ENCODE measurements at places on chromosomes 16 and 17.

GRCh38 chr17:48004983-48005382 is 32.6 kb downstream of the COPZ2 start:
- DNase-seq, result no peak

- no peak for DNase-seq
These were observed 2.5 kb upstream of the PRR29 start for GRCh38 chr17:63995626-63996025.

DNA sequence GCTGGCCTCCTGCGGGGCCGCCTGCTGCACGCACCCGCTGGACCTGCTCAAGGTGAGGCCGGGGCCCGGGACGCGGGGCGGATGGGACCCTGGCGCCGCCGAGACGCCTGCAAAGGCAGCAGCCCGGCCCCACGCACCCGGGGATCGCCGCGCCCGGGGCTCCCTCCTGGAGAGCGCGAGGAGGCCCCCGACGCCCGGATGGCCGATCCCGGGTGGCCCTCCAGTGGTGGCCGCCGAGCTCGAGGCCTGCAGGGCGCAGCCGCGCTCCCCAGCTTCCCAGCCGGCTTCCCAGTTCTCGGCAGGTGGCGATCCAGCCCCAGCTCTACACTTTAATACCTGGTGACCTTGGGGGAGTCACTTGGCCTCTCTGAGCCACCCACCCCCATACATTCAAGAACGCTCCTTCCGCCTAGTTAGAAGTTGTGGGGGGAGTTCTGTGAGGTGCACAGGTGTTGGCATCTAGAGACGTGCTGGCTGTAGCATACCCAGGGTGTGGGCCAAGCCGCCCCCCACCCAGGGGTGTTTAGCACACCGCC is 452 bp downstream of the SLC25A10 start:
- DNase-seq, result no peak

DNA sequence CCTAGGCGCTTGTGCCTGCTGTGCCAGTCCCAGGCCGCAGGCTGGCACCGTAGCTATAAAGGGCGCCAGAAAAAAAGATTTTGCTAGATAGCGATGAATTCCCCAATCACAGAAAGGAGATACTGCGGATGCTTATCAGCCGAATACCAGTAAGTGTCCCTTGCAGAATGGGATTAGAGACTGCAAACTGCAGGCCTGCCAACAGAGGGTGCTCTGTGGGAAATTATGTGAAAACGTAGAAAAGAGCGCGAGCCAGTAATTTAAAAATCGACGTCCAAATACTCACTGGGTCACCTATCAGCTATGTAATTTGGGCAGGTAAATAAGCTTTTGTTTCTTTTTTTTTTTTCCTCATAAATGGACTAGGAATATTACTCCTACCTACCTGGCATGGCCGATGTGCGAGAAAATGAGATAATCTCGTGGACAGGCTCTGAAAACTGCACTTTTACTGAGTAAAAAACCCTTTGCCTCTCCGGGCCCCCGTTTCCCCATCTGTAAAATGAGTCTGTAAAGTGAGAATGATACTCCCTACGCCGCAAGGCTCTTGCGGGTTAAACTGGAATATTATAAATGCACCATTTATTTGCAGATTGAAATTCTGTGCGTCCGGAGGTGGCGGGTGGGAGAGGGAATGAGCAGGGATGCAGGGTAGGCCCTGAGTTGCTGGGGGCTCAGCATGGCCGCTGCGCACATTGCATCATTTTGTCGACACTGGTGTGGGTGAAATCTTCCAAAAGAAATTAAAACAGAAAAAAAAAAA is 1.2 kb upstream of the COG1 start:
- DNase-seq, result no peak

GRCh38 chr17:80780381-80781198 is 211.1 kb upstream of the CHMP6 start:
- DNase-seq, result no peak

DNA sequence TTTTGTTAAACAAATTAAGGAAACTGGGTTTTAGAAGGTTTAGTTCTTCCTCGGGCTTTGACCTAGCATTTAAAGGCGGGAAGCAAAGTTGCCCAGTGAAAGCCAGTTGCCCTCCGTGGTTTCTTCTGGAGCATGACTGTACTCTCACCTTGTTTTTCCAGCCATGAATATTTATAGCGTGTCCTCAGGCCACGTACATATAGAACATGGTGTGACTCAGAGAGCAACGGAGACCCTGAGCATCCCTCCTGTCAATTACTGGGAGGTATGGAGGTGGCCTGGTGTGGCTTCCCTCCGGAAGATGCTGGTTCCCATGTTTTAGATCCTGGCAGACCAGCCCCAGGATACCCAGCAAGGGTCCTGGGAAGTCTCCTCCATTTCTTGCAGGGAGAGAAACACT is 48.4 kb downstream of the AKAP1 start:
- DNase-seq, result no peak

DNA sequence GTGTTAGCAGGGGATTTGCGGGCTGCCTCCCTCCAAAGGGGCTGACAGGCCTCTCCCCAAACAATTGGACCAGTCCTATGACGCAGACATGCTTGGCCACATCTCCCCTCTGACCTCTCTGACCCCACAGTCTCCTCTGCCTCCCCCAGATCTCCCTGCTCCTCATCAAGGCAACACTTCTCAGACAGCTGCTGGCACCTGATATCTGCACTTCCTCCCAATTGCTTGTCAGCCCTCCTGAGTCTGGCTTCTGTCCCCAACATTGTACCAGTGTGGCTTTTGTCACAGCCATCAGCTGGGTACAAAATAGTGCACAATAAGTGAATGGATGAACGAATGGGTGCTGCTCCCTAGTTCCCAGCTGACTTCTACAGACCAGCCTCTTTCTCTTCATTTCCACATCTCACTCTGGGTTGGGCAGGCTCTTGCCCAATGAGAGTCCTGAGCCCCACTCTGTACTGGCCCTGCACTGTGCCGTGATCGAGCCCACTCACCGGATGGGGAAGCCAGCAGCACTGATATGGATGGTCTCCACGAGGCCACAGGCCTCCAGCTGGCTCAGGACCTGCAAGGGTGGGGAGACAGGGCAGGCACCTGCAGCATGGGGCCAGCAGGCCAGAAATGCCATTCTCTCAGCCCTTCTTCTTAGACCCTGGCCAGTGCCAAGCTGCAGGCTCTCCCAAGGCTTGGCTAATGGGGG is 17.1 kb downstream of the ZNHIT3 start:
- DNase-seq, result no peak

- DNase-seq, result no peak
These were observed 5.2 kb downstream of the TMEM220 start for GRCh38 chr17:10724546-10725195.

DNA sequence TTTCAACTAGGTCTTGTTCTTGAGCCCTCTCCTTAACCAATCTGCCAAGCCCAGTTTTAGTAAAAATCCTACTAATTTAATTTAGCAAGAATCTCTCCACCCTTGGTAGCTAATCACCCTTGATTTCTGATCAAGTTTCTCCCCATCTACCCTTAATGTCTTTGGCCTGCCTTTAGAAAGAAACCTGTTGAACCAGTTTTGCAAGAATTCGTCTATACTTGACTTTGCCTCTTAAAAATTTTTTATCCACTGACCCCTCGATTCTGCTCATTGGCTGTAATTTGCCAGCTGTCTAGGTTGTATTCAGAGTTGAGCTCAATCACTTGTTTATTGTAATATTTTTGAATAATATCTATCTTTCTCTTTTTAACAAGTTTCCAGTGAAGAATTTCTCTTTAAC is 1138.5 kb downstream of the CDH11 start:
- DNase-seq, result no peak

DNA sequence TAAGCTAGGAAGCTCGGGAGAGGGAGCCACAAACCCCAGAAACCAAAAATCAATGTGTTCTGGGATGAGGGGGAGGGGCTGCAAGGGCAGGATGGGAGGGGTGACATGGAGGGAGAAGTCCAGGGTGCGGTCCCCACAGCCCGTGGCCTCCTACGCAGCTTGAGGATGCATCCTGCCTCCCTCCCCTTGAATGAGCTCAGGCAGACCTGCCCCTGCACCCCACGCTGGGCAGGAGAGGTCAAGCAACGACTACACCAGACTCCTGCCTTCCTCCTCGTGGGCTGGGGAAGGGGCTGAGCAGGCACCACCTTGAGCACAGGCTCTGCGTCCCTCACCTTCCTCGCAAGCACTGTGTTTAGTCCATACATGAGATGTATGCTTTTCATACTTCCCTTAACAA is 3.9 kb downstream of the ANKRD13B start:
- DNase-seq, result no peak

GRCh38 chr16:87733190-87733589 is 32.6 kb downstream of the KLHDC4 start:
- no peak for DNase-seq

DNA sequence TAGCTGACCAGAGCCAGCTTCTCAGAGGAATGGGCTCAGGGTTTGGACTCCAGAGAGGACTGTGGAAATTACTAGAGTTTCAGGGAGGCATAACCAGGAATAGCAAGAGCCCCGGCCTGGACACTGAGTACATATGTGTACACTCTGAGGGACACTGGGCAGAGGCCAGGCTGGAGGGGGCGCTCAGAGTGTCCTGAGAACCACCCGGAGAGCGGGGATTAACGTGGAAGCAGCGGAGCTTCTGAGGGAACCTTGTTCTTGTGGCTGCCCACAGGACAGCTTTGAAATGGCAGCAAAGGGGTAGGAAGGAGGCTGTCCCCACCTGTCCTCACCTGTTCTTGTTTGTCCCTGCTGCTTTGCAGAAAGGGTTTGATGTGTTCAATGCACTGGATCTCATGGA is 27.8 kb downstream of the PLCD3 start:
- no peak for DNase-seq

DNA sequence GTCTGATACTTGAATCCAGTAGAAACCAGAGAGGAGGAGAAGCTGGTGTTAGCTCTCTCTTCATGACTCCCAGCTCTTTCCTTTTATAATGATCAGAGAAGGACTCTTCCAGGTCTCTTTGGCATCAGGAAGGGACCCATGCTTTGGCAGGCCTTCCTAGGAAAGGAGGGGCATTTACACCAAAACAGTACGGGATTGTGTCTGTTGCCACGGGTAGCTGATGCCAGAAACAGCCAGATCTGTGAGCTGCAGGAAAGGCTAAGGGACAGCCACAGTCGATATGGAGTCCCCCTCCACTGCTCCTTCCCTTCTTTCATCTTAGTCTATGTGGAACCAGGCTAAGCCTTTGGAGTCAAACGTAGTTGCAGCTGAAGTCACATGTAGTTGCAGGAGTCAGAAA is 9.3 kb downstream of the CEP295NL start:
- DNase-seq, result no peak

DNA sequence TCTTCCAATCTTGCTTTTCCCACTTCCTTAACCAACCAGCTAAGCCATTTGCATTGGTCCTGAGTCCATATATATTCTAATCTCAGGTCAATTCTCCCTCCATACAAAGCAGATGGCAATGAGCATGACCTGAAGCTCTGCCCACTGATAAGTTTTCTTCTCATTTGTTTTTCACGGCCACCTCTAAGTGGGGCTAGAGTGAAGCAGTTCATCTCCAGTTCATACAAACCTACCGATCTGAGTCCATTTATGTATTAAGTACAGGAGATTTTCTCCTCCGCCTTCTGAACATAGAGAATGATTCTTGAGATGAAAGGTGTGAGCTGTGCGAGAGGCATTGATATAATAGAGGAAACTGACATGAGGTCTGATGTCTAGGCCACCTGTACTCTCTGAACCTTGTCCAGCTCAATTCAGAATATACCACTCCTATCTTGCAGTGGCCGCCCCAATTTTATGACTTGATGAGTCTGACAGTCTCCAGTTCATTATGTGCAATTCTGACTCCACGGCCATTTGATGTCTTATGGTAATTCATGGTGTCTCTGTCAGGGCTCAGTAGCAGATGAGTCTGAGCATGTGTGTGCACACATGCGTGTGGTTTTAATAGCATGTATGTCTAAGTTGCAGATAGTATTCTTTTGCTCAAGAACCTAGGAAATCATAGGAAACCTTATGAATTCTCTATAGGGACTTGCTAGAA is 329.8 kb downstream of the PMP22 start:
- no peak for DNase-seq

DNA sequence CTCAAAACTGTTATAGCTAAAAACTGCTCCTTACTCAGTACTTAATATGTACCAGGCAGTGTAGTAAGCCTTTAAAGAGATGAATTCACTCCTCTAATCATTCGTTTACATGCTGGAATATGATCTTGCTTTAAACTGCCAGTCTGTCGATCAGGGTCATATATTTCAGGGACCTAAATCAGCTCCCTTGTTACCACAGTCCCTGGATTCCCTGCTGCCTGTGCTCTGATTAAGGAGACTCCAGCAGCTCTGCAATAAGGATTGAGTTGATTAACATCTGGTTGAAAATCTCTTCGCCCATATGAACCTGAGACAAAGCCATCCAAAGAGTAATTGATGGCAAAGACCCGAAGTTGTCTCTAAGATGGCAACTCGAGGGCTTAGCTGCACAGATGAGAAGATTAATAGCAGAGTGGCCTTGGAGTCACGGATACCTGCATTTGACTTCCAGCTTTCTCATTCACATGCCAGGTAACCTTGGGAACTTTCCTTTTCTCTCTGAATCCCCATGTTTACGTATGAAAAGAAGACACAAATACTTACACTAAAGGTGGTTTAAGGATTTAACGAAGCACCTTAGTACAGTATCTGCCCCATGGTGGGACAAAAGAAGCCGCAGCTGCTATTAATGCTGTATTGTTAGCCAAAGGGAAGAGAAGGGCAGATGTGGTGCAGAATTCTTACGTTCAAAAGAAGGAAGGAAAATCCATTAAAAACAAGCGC is 68.2 kb downstream of the VAT1L start:
- DNase-seq, result no peak

DNA sequence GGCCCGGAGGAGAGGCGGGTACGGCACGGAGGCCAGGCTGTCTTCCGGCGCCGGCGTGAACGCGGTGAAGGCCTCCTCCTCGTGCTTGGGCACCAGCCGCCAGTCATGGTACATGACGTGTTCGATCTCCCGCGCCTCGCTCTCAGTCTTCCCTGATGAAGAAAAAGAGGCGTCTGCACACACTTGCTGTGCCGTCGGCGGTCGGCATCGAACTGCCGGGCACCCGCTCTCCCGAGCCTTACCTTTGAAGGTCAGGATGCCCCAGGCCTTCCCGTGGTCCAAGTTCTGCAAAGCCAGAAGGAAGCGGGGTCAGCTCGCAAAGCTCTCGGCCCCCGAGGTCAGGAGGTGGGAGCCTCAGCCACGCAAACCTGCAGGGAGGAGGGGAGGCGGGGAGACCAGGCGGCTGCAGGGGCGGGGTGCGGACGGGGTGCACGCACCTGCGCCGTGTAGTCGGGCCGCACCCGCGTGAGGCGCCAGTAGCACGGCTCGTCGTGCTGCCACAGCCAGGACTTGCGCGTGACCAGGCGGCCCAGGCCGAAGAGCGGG is at the start of gene EME2:
Gene EME2 (plus strand): TSS at position 449 of the 546 bp plus-strand sequence. CDS start 418 bp downstream, outside the sequence.
- DNase-seq, result no peak
